GM12878 (cell line): ENCODE measurements at places on chromosomes 1 and 21. TPM values are rescaled to one million over a fixed set of nuclear protein-coding genes. Genes with fewer than 3 reads are reported as not detected.

SEC16B gene
- 0.18 and 0.36 TPM in 2 replicates for polyA plus RNA-seq

DNA sequence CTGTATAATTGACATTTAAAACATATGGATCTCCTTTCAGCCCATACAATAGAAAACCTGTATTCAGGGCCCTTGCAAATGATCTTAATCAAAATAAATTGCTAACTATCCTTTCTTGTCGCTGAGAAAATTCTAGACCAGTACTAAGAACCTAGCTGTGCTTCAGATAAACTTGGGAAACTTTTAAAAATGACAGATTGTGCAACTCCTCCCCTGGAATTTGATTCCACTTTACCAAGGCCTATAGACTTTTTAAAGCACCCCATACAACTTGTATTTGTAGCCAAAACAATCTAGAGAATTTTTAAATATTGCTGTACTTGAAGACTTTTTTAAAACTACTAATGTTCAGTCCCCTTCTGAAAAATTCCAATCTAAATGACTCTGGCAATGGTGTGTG, 51.6 kb downstream of the ZNF644 start:
- no peak for DNase-seq

PCSK9 gene
- polyA plus RNA-seq: 0.03 TPM in 1 of 2 replicates, not detected in the other

GRCh38 chr1:222225316-222225691, 322.6 kb downstream of the HHIPL2 start:
- DNase-seq: no peak

- no peak for DNase-seq
Observed at GRCh38 chr1:59422921-59423575, 126.2 kb downstream of the FGGY start.

DNA sequence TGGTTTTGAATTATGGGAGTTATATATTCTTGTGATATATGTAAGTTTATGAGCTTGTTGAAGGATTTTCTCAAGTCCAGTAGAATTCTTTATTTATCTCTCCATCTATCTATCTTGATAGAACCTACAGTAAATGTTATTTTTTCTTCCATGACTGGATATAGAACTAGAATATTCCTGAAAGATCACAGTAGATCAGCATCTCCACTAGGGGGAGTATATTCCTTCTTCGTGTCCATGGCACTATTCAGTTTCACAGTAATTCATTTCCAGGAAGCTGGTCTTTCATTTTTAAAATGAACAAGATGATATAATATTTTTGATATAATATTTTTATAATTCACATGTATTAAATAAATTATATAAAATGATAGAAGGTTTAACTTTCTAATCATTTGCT, 18.8 kb downstream of the TMPRSS15 start:
- no peak for DNase-seq

- DNase-seq: no peak
Observed at GRCh38 chr1:77415579-77415978, 133.8 kb downstream of the AK5 start.

- no peak for DNase-seq
Observed at GRCh38 chr1:18239671-18240070, 132.1 kb downstream of the IGSF21 start.

DNA sequence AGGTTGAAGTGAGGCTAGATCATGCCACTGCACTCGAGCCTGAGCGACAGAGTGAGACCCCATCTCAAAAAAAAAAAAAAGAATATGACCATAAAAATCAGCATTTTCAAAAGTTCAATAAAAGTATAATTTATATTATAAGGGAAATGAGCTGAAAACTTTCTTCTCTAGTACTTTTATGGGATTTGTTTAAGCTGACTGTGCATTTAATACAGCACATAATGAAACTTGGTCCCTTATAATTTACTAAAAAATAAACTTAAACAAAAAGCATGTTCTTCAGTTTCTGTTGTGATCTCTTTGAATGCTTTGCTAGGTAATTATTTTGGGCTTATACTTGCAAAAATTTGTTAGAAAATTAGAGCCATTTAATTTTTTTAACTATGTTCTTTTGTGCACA, 77.8 kb downstream of the NCAM2 start:
- DNase-seq: no peak

DNA sequence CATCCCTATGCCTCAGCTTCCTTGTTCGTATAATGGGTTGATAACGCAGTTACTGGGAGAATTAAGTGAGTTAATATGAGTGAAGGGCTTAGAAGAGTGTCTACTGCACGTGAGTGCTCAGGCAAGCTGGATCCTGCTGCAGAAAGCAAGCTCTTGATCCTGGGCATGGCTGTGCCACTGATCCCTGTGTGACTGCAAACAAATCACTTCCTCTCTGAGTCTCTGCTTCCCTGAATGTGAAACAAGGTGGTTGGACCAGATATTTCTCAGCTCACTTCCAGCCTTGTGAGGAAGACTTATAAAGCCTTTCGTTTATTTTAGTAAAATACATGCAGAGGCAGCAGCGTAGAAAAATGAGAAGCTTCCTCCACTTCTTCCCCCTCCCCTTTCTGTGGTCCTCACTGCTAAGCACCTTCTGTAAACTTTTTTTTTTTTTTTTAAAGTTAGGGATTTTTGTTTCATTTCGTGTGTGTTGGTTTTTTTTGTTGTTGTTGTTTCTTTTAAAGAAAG, 13.8 kb downstream of the PSEN2 start:
- DNase-seq: no peak

DNA sequence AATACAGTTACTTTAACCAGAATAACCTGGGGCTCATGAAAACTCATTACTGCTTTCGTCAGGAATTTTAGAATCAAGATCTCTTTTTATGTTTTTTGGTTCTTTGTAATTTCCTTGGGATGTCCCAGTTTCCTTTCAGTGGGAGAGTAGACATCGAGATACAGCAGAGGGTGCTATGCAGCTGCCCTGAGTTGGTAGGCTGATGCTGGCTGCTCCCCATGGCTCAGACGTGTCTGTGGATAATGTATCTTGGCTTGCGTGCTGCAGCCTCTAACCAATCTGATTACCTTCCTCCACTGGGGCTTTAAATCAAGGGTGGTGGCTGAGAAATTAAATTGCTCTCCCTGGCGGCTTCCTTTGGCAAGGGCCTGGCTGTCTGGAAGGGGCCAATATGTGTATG, 253.7 kb downstream of the CACNA1E start:
- no peak for DNase-seq

DNA sequence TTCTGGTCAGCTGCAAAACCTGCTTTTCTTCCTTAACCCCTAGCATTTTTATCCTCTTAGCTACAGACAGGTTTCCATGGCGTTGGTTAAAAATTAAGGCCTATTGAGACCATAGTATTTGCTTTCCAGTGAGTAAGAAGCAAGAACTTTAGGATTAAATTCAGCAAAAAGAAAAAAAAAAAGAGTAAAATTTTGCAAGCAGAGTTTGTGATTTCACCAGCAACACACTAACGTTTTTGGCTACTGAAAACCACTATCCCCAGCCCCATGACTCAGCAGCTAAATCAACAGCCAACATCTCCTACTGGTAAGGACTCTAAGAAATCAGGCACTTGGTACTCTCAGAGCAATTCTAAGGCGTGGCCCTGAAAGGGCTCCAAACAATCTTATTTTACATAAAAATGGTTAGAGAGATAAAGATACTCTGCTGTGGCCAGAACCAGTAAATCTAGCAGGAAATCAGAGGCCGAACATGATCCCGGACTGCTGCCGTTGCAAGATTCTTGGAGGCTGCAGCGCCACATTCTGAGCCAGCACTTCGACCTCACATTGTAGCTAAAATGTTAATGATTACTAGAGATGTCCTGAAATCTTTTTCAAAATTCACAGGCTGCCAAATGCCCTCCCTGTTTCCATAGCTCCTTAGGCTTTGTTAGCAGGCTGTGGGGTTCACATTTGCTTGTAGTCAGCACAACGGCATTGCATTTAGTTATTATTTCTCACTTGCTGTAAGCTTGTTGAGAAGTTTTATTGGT, 1.6 kb upstream of the ENO1 start:
- DNase-seq: no peak

DNA sequence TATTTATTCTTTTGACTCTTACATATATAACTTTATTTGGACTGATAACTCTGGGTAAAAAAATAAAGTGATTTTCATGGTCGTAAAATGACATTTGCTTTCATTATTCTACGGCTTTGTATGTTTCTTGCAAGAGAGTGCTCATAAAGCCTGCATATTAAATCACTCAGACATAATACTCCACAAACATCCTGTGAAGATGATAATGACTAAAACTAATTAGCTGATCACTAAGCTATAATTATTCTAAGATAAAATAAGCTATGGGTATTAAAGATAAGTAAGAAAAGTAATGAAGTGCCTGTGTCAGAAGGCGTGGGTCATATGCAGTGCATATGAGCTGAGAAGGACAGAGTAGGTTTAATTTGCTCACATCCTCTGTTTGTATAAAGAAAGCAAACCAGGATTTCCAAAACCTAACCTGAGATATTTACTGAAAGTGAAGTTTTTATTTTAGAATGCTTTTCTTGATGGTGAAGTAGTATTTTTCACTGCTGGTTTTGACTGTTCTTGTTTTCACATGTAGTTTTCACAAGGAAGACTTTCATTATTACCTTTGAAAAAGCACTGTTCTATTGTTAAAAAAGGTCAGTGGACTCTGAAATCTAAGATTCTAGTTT, 278.8 kb downstream of the AMY1C start:
- DNase-seq: no peak

DNA sequence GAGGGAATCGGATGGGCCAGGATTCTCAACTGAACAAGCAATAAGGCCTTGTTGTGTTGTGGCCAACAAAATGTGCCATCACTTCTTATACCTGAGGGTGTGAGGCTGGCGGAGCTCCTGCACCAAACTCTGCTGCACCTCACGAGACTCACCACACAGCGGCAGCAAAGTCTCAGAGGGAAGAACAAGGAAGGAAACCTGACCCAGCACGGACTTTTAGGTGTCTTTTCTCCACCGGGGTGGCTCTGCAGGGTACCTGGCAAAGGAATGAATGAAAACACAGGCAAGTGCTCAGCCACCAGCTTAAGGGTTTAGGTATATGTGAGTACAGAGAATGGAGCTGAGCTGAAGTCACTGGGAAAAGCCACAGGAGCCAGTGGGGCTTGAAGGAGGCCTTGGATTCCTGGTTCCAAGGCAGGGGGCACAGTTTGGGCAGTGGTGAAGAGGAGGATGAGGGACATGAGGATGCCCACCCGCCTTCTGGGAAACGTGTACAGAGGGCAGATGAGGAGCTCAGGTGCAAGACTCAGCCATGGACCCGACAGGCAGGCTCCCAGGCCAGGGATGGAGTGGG, 31.1 kb upstream of the HSD3B1 start:
- DNase-seq: no peak

SPRR1B gene
- not detected in 2 replicates for polyA plus RNA-seq

HRNR gene
- not detected in 2 replicates for polyA plus RNA-seq

DNA sequence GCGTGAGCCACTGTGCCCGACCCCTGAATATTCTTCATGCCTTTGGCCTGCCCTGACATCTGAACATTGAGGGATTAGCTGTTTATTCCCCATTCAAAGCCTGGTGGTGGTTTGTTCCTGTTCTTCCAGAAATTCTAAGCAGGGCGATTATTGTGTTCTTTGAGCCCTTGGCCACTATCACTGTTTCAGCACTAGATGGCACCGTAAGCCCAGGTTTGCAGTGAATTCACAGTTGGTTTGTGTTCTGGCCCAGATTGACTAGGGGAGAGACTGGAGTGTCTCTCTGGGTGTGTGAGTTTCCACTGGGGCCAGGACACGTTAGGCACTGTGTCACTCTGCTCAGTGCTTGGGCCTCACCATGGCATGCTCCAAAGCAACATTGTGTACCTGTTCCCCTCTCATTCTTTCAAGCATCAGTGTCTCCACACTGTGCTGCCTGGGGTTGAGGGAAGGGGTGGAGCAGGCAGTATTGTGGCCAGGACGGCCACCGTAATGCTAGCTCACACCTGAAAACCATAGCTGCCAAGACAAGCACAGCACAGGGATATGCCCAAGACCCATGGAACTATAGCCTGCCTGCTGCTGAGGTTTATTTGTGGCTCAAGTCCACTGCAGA, 52.7 kb downstream of the PKN2 start:
- DNase-seq: no peak

HSPB7 gene
- 0.20 and 0.34 TPM in 2 replicates for polyA plus RNA-seq

ECM1 gene
- 0.66 and 0.75 TPM in 2 replicates for polyA plus RNA-seq

DNA sequence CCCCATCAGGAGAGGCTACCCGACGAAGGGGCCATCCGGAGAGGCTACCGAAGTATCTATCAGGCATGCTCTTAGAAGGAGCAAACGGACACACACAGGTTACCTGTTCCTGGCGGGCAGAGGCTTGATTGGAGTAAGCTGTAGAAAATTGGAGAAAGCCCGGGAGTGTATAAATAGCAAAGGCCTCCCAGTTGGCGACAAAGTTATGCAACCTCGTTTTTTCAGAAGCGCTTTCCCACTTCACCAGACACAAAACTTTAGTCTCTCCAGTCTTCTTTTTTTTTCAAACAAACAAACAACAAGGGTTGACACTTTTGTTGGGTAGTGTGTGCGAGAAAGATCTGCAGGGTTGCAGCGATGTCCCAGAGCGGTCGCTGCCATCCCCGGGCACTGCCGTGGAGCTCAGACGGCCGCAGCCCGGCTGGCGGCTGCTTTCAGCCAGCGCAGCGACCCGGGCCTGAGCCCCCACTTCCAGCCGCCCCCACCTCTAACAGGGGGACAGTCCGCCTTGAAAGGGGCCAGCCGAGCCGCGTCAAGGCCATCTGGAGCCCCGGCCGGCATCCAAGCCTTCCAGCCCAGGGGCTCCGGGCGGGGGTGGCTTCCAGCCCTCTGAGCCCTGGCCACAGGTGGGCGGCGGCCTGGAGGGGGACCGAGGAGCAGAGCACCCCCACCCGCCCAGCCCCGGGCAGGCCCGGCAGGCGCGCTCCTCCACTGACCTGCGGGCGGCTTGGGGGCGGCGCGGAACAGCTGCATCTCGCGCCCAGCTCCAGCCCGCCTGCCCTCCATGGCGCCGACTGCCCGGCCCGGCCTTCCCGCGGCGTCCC, 616 bp downstream of the MCOLN3 start:
- no peak for DNase-seq

CDA gene
- polyA plus RNA-seq: not detected in 2 replicates

- no peak for DNase-seq
Observed at GRCh38 chr1:66752000-66752592, at the start of gene DYNLT5. Gene DYNLT5, plus strand, starts transcription at chr1:66752459. Its CDS starts 2,200 bp downstream, at chr1:66754659.

GRCh38 chr1:111346089-111346885, 55.6 kb downstream of the CHIA start:
- DNase-seq: peak; percentile 55

GRCh38 chr1:13666317-13666716, 33.7 kb upstream of the PRDM2 start:
- no peak for DNase-seq

GRIK1 gene
- 0.09 TPM in 1 of 2 replicates, not detected in the other for polyA plus RNA-seq

GRCh38 chr1:40825435-40825788, 36.8 kb downstream of the CITED4 start:
- no peak for DNase-seq

GRCh38 chr1:56336982-56337381, 242.4 kb downstream of the PLPP3 start:
- no peak for DNase-seq

GRCh38 chr1:52150946-52151345, 9.1 kb downstream of the ZFYVE9 start:
- no peak for DNase-seq

DNA sequence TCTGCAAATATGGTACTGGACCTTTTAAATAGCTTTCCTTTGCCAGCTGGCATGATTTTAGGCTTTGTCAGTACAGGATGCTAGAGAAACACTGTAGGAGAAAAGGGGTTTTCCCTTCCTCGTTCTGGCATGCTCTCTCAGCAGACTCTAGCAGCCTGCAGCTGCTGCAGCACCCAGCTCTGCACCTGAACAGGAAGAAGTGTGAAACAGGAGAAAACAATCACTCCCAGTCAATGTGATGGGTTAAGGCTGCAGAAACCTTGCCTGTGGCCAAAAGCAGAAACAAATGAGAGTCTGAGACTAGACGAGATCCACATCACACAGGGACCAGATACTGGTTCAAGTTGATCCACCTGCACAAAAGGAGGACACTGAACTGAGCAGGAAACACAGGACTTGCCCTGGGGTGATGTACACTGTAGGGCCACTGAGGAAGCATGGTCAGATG, 21.2 kb downstream of the OVGP1 start:
- DNase-seq: peak; percentile 63

- no peak for DNase-seq
Observed at GRCh38 chr1:27356619-27357280, 10.0 kb downstream of the MAP3K6 start.
